ENCODE measurements at places on chromosomes 5 and 9. TPM values are rescaled to one million over a fixed set of nuclear protein-coding genes. Genes with fewer than 3 reads are reported as not detected.

The PCDHGA7 gene
- total RNA-seq: 14.1 TPM

GRCh38 chr5:132222649-132223038, 5.0 kb downstream of the P4HA2 start:
- DNase-seq: no peak
- peaks cover 21% of the 10 kb centered on the region for H3K4me1 ChIP-seq
- no peak overlapping the region for H3K4me3 ChIP-seq
- H3K27ac ChIP-seq: peak overlapping the region; percentile 92
- no peaks in the 10 kb centered on the region for H3K27me3 ChIP-seq

DNA sequence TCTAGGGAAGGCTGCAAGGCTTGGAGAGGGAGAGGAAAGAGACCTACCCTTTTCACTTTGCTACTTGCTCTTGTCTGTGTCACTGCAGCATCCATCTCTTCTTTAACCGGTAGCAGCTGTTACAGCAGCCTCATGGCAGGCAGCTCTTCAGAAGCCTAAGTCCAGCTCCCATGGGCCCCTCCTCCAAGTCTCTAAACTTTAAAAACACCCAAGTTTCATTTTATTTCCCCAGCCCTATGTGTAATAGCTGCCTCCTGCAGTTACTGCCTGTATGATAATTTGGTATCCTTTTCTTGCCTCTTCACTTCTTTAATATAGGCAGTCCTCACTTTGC, 313.1 kb upstream of the PIK3R1 start:
- H3K27me3 ChIP-seq: no peaks in the 10 kb centered on the region
- peak overlapping the region; percentile 65 for H3K27ac ChIP-seq
- no peaks in the 10 kb centered on the region for H3K4me1 ChIP-seq
- H3K36me3 ChIP-seq: no peaks in the 10 kb centered on the region
- no peak for DNase-seq

The PDLIM4 gene
- total RNA-seq: 50.3 TPM
